RPMI7951 (cell line): ENCODE measurements at places on chromosomes 6 and 20. TPM values are rescaled to one million over a fixed set of nuclear protein-coding genes. Genes with fewer than 3 reads are reported as not detected.

DNA sequence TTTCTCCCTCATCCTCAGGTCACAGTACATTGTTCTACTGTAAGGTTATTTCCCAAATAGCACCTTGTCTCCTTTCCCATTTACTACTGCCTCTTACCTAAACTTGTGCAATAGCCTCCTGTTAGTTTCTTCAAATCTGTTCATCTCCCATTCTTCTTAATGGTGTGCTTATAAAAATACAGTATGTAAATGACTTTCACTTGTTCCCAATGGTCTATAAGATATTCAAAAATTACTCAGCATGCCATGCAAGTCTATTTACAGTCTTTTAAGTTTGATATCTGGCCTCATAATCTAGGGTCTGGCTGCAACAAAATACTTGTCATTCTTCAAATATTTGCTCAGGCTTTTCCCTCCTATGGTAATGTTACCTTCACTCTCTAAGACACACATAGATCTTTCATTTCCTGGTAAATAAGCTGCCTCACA, 31.5 kb upstream of the RHAG start:
- DNase-seq = no peak

The NRSN1 gene
- not detected in 2 replicates for total RNA-seq

The BAG2 gene
- total RNA-seq = 14.8 and 18.3 TPM in 2 replicates

GRCh38 chr6:104527311-104527710, 332.4 kb downstream of the HACE1 start:
- DNase-seq = no peak

The PLA2G7 gene
- total RNA-seq = 0.48 and 0.59 TPM in 2 replicates

- no peak for DNase-seq
Measured at GRCh38 chr6:47402081-47402480, 75.5 kb upstream of the CD2AP start.

- no peak for DNase-seq
Measured at GRCh38 chr6:44080561-44081521, 46.4 kb downstream of the MRPL14 start.

DNA sequence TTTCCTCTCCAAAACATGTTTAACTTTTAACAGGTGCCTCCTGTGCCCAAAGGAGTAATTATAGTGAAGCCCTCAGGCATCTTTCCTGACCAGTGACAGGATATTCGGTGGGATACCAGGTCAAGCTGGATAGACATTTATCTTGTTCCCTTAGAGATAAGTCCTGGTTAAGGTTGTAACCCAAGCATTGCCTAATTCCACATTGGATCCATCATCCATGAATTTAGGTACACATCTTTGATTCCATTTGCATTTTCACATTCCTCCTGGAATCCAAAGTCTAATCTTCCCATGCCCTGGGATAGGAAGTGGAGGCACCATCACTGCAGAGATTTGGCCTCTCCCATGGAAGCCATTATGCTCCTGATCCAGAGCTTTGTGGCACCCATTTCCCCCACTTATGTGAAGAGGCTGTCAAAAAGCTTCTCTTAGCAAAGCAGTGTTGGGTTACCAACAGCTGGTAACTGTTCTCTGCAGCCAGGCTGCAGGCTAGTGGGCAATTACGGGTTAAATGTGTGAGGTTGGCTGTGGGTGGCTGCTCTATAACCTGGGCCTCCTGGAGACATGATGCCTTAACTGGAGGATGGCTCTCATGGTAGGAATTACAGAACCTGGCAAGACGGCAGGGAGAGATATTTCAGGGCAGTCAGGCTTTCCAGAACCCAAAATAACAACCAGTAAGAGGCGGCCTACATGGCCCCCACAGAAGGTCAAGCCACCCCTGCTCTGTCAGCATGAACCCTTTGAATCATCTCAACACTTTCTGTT, 96.9 kb upstream of the VGLL2 start:
- no peak for DNase-seq

The SH3BGRL2 gene
- total RNA-seq = 0.36 and 0.59 TPM in 2 replicates

The C6orf15 gene
- not detected in 2 replicates for total RNA-seq

DNA sequence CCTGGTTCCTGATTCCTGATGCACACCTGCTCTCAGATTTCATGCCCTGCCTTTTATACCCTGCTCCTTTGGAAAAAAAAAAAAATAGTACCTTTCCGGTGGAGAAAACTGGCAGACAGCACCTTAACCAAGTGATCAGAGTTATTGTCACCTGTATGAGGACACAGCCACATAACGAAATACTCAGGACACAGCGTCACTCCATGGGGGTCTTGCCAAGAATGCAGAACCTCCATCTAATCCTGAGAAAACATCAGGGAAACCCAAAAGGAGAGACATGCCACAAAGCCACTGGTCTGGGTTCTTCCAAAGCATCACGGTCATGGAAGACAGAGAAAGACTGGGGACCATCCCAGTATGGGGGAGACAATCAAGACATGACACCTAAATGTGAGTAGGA, 29.1 kb downstream of the BFSP1 start:
- no peak for DNase-seq

- no peak for DNase-seq
Measured at GRCh38 chr6:11812951-11813350, 34.3 kb upstream of the ADTRP start.

DNA sequence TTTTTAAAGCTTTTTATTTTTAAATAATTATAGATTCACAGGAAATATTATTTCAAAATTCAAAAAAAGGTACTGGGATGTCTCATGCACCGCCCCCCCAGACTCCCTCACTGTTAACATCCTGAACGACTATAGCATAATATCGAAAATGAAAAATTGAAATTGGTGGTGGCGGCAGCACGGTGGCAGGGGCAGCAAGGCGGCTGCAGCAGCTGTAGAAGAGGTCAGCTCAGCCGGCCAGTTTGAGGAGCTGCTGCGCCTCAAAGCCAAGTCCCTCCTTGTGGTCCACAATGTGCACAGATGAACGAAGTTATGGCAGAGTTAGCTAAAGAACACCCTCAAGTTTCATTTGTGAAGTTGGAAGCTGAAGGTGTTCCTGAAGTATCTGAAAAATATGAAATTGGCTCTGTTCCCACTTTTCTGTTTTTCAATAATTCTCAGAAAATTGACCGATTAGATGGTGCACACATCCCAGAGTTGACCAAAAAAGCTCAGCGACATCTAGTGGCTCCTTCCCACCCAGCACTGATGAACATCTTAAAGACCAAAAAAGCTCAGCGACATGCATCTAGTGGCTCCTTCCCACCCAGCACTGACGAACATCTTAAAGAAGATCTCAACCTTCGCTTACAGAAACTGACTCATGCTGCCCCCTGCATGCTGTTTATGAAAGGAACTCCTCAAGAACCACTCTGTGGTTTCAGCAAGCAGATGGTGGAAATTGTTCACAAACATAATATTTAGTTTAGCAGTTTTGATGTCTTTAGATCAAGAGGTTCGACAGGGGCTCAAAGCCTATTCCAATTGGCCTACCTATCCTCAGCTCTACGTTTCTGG, 100.8 kb downstream of the FAM217A start:
- peak; percentile 86 for DNase-seq

The ULBP3 gene
- 8.9 and 13.6 TPM in 2 replicates for total RNA-seq

The HEY2 gene
- 0.10 and 0.36 TPM in 2 replicates for total RNA-seq

- no peak for DNase-seq
Measured at GRCh38 chr6:71766796-71767195, 119.6 kb upstream of the RIMS1 start.

The LY86 gene
- total RNA-seq = not detected in 2 replicates

DNA sequence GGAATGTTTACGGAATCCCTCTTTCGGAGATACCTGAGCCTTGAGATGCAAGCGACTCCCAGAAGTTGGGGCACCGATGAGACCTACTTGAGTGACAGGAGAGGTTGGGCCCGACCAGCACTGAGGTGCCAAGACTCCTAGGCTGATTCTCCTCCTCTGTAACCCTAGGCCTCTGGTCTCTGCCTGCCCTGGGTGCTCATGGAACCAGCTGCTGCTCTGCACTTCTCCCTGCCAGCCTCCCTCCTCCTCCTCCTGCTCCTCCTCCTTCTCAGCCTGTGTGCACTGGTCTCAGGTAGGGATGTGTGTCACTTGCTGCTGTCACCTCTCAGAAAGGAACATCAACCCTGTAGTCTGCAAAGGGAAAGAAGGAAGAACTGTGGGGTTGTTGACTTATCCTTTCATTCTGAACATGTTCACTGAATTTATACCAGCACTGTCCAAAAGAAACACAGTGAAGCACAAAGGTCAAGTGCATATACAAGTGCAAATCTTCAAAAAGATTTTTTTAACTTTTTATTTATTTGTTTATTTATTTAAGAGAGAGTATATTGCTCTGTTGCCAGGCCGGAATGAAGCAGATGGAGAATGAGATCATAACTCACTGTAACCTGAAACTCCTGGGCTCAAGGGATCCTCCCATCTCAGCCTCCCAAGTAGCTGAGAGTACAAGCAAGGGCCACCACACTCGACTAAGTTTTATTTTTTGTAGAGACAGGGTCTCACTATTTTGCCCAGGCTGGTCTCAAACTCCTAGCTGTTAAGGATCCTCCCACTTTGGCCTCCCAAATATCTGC, 913 bp downstream of the BTN2A2 start:
- DNase-seq = peak; percentile 60

- DNase-seq = peak; percentile 49
Measured at GRCh38 chr20:9590189-9590588, 75.8 kb downstream of the LAMP5 start.

DNA sequence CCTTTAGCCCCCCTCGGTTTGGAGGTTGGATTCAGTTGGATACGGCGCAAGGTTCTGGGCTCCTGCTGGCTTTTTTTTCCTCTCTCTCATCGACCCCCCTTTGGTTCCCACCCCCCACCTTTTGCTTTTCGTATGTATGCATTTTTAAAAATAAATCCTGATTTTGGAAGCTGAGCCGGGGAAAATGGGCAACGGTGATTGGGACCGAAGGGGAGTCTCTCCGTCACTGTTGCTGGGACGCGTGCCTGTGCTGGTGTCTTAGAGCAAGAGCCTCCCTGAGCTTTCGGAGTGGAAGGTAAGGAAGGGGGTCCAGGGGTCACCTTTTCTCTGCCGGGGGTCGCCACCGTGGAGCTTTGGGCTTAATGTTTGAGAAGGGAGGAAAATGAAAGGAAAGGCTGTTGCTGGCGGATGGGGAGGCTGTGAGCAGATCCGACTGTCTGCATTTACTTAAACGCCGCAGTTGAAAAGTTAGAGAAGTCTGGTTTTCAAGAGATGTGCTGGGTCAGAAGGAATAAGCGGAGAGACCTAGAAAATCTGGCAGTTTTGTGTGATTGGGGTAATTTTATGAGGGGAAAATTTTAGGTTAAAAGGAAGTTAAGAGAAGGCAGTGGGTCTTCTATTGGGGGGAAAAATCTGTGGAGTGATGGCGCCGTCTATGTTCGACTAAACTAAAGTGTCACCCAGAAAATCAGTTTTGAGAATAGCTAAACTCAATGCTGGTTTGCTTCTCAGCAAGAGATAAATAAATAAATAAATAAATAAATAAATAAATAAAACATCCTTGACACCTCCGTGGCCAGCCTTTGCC, 828 bp downstream of the ADGRB3 start:
- no peak for DNase-seq

- no peak for DNase-seq
Measured at GRCh38 chr6:151081656-151082055, 158.1 kb upstream of the AKAP12 start.

- peak; percentile 51 for DNase-seq
Measured at GRCh38 chr6:111057074-111057752, 30.1 kb upstream of the SLC16A10 start.

The SAMD5 gene
- 0.10 and 0.24 TPM in 2 replicates for total RNA-seq

DNA sequence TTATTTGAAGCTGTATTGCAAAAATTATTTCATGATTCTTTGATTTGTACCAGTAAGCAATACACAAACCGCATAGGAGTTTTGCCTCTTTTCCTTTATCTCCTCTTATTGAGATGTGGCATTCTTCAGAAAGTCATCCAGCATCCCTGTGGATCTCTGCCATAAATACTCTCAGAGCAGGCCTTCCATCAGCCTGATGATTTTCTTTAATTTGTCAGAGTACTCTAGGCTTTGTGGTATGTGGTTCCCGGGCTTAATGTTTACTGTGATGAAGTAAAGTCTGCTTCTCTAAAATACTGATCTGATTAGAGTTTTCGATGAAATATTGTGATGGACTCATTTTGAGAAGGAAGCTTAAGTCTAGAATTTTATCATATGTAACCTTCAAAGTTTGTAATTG, 31.1 kb upstream of the SLC35D3 start:
- DNase-seq = no peak

- DNase-seq = no peak
Measured at GRCh38 chr6:151001387-151002056, 136.0 kb downstream of the MTHFD1L start.

DNA sequence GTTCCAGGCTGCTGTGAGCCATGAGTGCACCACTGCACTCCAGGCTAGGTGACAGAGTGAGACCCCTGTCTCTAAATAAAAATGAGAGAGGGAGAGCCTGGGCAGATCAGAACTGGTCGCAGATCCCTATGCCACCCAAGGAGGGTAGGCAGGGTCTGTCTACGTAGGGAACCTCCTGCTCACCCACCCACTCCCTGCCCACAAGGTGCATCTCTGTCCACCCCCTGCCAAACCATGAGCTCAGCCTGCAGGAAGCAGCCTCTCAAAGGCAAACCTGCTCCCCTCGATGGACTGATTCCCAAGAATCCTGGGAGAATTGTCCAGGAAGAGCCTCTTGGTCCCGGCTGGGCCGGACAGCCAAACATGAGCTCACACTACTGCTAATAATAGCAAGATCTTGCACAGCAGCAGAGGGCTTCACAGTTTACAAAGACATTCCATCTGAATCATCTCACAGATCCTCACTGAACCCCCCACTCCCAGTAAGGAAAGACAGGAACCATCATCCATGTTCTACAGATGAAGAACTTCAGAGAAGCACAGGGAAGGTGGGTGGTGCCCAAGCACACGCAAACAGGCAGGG, 27.8 kb upstream of the TLDC2 start:
- DNase-seq = peak; percentile 83

GRCh38 chr6:140078561-140079125, 704.2 kb upstream of the CITED2 start:
- peak; percentile 97 for DNase-seq

The OXT gene
- total RNA-seq = not detected in 2 replicates

DNA sequence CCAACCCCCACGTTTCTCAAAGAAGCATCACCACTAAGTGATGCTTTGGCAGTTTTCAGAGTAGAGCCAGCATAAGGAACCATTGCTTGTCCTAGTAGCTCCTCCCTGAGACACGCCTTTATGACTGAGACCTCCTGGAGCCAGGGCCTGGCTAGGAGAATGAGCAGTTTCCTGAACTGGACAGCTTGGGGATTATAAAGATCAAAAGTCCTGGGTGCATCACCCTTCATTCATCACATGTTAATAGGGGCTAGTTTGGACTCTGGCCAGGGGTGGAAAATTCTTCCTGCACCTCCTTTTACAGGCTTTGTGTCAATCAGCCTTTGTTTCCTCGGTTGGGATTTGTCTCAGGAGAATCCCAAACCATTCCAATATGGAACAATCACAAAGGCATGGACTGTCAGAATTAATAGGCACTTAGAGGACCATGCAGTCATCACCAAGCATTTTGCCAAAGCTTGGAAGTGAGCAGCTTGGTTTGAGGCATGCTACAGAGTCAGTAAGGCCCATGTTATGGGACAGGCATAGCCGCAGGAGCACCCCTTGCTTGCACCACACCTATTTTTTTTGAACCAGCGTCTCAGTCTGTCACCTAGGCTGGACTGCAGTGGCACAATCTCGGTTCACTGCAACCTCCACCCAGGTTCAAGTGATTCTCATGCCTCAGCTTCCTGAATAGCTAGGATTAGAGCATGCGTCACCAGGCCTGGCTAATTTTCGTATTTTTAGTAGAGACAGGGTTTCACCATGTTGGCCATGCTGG, 64.9 kb upstream of the TGM3 start:
- no peak for DNase-seq
